RCC 7860 (cell line): ENCODE measurements at places on chromosomes 4 and X.
A peak's percentile ranks its signal among the peaks of the same experiment; 100 is the strongest.

DNA sequence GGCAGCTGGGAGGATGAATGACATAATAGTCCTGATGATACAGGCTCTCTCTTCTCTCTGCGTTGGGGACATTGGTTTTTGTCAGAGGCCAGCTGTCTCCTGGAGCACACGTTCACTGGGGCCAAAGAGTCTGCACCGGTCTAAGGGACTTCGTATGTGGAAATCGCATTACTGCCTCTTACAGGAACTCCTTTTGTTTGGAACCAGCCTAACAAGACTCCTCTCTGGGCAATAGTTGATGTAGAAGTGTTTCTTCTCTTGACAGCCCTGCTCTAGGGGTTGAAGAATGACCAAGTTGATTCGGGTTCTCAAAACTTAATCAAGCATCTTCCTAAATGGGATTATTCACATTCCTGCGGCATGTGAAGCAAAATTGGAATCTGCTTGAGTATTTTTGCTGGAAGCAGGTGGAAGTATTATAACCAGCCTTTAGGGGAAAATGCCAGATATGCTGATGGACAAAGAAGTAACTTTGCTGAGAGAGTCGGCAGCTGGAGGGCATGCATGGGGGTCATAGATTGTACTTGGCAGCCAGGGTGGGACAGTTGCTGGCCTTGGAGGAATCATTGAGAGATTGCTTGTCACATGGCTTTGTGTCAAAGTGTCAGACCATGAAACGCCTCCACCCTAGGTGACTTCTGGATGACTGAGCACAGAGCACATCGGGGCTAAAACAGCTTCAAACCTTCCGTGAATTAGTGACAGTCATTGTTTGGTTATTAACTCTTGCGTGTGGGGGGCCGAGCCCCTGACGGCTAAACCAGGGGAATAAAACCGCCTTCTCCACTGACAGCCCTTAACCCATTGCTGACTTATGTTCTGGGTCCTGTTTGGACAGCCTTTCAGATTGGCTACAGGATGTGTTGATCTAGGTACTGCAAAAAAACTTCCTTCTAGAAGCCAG, 34.4 kb upstream of the SLC34A2 start:
- DNase-seq, result peak; percentile 25

DNA sequence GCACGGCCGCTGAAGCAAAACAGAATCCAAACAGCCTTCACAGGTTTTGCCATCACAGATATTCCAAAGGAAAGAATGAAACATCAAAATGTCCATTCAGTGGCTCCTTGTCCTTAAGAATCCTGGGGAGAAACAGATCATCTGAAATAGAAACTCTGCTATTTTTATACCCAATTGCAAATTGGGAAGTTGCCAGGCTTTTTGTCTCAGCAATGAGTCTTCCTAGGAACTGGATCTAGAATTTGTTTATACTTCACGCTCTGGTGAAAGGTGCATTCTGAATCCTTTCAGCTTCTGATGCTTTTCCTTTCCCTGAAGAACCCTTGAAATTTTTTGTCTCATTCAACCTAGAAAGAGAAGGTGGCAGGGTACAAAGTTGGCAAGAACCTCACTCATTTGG, 218.9 kb downstream of the FBXW7 start:
- no peak for DNase-seq

DNA sequence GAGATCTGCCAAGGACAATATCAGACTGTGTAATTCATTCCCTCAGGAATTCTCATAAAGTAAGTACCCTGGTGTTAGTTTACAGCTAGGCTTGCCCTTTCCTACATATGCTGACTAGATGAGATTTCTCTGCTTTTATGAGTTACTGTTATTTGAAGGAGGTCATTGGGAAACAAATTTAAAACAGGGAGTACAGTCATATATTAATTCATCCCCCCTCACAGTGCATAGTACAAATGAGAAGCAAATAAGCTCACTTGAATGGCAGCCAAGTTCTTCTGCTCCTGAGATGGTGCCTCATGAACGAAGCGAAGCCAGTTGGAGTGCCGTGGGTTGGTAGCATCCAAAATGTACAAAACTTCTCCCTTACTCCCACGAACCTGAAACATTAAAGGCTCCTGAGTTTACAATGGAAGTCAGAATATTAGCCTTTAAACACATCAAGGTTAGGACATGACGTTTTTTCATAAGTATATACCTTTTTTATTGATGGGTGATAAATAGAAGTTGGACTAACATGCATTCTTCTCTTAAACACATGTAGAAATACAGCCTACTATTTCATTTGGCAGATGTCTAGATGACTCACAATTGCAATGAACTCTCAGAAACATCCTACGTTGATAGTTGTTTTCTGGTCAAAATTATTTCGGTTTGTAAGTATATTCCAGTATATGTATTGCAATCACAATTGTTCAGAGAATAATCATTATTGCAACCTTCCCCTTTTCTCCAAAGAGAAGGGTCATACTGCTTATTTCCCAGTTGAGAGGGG, 69.2 kb downstream of the PRDM5 start:
- DNase-seq, result no peak

GRCh38 chr4:175277816-175278215, 359.7 kb downstream of the ADAM29 start:
- DNase-seq, result no peak

GRCh38 chrX:97846718-97847237, 963.1 kb downstream of the RPA4 start:
- no peak for DNase-seq

DNA sequence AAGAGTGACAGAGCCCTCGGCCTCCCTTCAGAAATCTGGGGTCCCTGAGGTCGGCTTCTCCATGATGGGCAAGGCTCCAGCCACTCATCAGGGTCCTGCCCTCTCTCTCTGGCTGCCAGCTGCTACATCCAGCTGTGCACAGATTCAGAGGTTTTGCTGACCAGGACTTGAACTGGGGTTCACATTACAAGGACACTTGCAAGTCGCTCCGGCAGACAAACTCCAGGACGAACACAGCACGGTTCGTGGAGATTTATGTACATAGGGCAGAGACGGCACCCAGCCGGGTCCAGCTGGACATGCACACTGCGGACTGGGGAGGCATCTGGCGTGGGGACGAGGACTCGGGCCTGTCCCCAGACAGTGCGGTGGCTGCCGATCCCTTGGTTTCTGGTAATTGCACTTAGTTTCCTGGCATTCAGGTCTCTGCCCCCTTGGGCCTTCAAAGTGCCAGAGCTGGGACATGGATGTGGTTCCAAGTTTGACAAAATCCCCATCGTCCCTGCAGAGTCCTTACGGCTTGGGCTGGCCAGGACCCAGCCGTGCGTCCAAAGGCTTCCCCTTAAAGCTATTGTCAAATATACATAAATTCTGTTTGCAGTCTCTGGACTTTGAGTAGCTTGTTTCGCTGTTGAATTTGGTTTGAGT, 6.2 kb upstream of the C4orf50 start:
- no peak for DNase-seq
